T-helper 17 cell (primary cell): ENCODE measurements at places on chromosomes 4 and X.

DNA sequence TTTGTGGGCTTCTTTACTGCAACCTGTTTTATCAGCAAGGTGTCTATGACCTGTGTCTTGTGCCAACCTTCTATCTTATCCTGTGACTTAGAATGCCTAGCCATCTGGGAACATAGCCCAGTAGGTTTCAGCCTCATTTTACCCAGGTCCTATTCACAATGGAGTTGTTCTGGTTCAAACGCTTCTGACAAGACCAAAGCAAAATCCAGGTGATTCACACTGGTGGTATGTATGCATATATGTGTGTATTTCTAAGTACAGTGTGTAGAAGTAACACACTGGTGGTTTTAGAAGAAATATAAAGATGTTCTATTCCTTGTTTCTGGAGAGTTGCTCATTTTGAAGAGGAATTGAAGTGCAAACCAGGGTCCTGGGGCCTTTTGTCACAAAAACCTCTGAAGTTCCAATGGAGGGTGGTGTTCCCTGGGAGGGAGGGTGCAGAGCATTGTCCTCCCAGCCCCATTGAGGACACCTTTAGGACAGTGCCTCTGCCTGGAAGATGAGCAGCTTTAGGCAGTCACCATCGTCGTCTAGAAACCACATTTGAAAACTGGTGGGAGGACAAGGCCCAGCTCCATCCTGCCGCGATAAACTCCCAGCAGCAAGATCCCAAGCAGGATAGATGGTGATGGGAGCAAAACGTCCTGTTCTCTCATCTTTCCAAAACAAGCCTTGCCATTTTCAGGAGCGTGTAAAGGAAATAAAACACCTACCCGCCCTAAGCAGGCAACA, 191.4 kb downstream of the TSPAN5 start:
- no peak for DNase-seq

DNA sequence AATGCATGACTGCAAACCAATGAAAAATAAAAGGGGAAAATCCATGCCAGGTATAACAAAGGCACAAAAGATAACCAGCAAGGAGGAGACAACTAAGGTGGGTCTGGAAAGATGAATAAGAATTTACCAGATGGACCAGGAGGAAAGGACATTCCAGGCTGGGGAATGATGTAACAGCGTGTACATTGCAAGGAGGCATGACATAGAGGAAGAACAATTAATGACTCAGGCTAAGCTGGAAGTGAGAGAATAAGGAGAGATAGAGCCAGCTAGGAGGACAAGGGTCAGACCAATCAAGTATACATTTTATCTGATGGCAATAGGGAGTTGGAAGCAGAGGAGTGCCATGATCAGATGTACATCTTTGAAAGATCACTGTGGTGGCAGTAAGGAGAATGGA, 57.0 kb downstream of the MTMR8 start:
- DNase-seq, result no peak

DNA sequence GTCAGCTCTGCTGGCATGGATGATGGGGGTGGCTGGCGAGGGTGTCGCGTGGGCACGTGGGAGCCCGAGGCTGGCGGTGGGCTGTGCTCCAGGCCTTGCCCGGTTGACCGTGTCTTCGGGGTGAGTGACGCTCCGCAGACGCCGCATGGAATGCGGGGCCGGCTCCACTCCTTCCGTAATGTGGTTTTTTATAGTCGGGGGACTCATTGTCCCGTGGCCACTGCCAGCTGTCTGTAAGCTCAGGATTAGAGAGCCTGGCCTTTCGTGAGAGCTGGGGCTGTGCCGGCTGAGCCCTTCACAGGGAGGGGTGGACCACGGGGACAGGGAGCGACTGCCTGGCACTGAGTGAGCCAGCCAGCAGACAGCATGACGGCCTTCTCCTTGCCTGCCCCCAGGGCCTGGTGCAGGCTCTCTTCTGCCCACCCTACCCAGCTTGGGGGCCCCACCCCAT, 20.4 kb downstream of the DOK7 start:
- no peak for DNase-seq

DNA sequence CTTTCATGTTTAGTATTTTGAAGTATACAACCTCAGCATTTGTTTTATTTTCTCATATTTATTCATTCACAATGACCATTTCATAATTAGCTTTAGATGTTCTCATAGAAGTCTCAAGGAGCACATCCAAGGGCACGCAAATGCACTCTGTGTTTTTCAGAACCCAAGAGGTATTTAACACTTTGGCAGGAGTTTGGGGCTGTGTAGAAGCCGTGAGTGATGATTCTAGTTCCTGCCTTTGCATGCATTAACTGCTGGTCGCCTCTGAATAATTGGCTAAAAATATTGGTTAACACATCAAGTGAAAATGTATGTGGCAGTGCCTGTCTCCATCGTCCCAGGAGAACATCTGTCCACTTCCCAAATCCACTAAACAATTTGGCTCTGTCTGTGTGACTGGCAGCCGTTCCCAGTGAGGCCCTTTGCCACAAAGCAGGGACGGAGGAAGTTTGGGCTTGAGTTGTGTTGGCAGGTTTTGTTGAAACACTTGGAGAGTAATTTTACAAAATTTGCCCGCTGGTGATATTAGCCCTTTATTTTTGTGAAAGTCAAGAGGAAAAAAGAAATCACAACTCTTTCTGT, 730.7 kb upstream of the SLIT2 start:
- DNase-seq, result no peak

DNA sequence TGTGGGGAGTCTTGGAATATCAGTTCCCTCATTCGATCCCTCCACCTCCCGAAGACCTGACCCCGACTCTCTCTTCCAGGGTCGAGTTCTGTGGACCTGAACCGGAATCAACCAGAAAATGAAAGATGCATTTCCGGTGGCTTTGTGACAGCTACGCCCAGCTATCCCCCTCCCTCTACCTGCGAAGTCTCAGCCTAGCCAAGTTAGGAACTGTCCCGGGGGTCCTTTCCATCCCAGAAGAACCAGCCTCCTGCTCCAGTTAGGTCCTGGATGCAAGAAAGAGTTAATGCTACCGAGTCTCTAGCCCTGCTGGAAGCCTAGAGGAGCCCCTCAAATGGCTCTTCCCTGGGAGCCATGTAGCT, 13.4 kb upstream of the ETDC start:
- no peak for DNase-seq

- DNase-seq, result no peak
These were observed 35.3 kb upstream of the CHRNA9 start for GRCh38 chr4:40299811-40300292.

DNA sequence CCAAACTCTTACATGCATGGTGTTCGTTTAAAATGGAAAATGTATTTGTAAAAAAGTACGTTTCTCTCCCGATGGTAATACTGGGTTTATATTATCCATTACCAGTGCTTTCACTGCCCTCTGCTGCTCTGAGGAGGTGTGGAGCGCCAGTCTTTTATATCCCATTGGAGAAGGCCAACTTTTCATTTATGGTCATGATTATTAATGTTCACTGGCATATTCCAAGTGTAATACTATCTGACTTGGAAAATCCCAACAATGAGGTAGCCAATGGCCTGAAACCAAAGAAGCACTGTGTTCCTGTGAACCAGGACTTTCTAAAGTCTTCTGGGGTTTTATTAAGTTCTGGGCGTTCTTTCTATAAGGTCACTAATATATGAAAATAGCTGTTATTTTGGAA, 80.7 kb downstream of the SYNPO2 start:
- DNase-seq, result no peak

GRCh38 chr4:47829438-47829837, 8.4 kb downstream of the CORIN start:
- no peak for DNase-seq

DNA sequence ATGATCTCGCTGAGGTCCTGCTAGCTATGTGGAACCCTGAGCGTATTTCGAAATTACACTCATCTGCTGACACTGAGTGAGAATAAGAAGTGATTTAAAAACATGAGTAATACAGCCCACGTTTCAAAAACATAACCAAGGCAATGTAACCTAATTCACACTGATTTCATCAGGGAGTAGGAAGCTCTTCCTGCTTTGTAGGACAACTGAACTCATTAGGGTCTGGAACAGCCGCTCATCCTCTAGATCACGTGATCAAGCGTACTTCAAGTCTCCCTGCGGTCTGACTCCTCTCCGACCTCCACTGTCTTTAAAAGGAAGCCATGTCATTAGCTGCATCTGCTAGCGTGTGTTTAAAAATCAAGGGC, 138.0 kb downstream of the NSUN7 start:
- no peak for DNase-seq

DNA sequence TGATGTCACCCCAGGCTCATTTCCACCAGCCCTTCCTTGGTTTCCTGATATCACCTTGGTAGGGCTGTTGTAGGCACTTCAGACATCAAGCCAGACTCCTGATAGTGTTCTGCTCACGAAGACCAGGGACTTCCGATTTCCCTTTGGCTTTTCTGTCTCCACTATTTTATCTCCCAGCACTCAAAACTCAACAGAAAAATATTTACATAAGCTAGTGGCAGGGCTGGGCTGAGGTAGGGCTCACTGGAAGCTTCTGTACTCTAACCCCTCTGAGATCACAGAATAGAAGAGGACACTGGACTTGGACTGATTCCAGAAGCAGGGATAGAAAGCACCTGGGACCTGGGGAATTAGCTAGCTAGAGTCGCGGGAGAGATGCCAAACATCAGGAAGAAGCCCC, 34.4 kb upstream of the EFNB1 start:
- DNase-seq, result no peak

- DNase-seq, result no peak
These were observed 2.3 kb upstream of the MAB21L2 start for GRCh38 chr4:150579551-150580234.

DNA sequence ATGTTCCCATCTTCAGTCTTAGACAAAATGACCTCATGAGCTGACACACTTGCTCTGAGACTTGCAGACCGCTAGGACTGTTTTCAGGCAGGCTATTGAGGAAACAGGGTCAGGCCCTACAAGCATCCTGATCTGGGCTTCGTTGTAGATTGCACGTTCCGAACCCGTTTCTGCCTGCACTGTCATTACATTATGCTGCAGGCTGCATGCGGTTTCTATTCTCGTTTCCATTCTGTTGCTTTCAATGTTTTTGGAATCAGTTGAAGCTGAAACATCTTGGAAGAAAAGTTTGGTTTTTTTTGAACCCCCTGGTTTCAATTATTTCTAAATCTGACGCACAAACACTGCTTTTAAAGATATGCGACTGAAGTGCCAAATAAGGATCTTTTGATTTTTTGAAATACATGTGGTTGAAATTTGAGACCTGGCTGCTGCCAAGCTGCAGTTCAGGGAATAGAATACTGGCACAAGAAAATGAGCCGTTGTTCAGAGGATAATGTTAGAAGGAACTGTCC, 716.1 kb upstream of the INTU start:
- DNase-seq, result no peak

GRCh38 chr4:6916587-6917460, 7.2 kb downstream of the TBC1D14 start:
- DNase-seq, result peak; percentile 28

GRCh38 chrX:38850807-38851544, 49.7 kb downstream of the MID1IP1 start:
- DNase-seq, result no peak

- no peak for DNase-seq
These were observed 23.8 kb upstream of the PLK4 start for GRCh38 chr4:127856813-127857447.

GRCh38 chr4:151558496-151559113, 149.6 kb downstream of the FHIP1A start:
- DNase-seq, result no peak

DNA sequence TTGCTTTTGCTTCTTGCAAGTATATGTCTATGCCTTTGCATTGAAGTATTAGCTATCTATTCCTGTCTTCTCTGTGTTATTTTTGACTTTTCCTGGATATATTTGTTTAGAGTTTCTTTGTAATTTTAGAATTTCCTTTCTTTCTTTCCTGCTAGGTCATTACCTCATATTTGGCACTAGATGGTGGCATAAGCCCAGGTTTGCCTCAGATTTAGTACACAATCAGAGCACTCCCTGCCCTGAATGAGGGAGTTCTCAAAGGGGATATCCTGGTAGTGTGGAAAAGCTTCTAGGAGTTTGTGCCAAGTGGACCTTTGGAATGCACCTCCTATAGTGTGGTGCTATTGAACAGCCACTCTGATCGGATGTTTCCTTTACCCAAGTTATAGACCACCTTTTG, 181.6 kb downstream of the UGT8 start:
- no peak for DNase-seq

GRCh38 chr4:91064157-91064853, 937.1 kb downstream of the CCSER1 start:
- DNase-seq, result no peak

DNA sequence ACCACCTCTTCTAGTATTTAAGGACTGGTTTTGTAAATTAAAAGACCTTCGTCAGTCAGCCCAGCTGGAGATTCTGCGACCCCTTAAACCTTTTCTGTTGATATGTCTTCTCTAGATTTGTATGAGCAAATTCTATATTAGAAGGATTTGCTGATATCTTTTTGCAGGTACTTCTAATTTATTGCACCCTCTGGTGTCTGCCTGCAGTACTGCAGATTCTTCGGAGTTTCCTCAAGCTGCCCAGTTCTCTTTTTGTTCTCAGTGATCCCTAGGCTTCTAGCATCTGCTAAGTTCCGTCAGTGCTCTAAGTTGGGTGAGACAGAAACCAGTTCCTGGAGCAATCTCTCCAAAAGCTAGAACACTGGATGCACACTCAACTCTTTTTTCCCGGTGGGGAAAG, 545.2 kb downstream of the C4orf33 start:
- DNase-seq, result no peak

DNA sequence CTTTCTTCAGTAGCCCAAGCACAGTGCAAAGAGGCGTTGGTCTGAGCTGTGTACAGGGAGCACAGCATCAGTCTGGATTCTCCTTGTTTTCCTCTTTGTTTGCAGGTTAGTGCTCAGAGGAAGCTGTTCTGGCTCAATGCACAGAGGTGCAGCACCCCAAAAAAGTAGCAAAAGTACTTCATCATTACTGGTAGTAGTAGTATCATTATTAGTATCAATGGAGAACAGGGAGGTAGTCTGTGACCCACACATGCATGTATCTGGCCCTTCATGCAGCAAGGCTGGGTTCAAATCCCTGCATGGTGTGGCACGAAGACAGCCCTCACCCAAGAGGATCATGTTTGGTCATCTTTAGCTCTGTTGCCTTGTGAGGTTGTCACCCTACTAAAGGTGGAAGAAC, 68.7 kb downstream of the CXXC4 start:
- no peak for DNase-seq

DNA sequence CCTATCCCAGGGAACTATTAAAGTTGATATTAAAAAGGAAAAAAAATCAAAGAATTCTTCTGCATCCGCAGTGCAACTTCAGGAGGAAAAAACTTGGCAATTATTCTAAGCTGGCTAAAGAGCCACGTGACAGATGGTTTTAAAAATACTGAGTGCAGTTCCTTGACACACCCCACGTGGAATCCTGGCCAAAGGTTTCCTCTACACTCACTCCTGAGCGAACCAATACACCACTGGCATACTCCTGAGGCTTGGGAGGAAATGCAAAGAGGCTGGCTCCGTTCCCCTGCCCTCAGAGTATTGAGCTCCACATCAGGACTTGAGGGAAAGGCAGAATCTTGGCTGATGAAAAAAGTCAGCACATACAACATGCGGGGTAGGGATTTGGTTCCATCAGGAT, 133.8 kb upstream of the ATP6AP2 start:
- no peak for DNase-seq

DNA sequence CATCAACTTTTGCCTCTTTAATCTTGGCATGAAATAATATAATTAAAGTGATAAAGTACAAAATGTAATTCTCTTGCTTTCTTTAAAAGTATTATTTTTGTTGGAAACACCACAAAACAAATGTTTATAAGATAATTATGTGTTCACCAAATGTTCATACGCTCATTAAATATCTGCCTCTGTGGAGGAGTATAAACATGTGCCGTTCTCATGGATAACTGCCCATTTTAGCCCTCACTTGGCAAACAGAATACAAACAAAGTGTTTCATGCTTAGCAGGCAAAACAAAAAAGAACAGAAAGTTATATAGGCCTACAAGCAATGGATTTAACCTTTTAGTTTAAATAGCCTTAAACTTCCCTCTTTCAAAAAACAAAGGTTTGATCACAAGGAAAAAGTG, 800.5 kb upstream of the DIAPH2 start:
- DNase-seq, result no peak
